ENCODE measurements at places on chromosomes 1 and 21. TPM values are rescaled to one million over a fixed set of nuclear protein-coding genes. Genes with fewer than 3 reads are reported as not detected.

The STUM gene
- not detected for total RNA-seq

The SYPL2 gene
- total RNA-seq, result not detected

The AKT3 gene
- total RNA-seq, result 88.2 TPM

The ZNF362 gene
- total RNA-seq, result 3.1 TPM

The RSPO1 gene
- not detected for total RNA-seq

The GLMP gene
- 38.0 TPM for total RNA-seq

The ATP5IF1 gene
- total RNA-seq, result 194 TPM

The OR6N1 gene
- total RNA-seq, result not detected

The MCOLN2 gene
- not detected for total RNA-seq

The NES gene
- 127 TPM for total RNA-seq

The MYOC gene
- not detected for total RNA-seq

The TLR5 gene
- 0.09 TPM for total RNA-seq

The EXOC8 gene
- total RNA-seq, result 27.9 TPM

The SPRR2A gene
- total RNA-seq, result not detected

The CTBS gene
- 3.0 TPM for total RNA-seq

The THEM5 gene
- total RNA-seq, result not detected

The KRTAP13-2 gene
- not detected for total RNA-seq
